ENCODE measurements at places on chromosomes 4 and X. TPM values are rescaled to one million over a fixed set of nuclear protein-coding genes. Genes with fewer than 3 reads are reported as not detected.

GUCY1A1 gene
- 36.2 TPM for total RNA-seq

GRCh38 chr4:125985856-125986255 lies 671.1 kb downstream of the FAT4 start:
- DNase-seq, result no peak

DNA sequence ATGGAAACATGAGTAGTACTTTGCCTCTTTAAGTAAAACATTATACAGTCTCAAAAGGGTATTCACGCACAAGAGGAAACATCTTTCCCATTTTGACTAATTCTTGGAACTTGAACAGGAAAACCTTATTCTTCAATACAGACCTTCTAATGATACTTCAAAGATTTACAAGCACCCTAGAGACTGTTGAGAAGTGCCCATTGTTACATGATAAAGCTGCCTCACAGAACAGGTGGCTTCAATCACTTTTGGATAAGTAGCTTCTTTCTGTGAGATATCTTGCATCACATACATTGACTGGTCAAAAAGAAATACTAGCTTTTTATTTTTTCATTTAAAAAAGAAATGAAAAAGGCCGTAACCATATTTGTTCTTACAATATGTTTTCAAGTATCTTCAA lies 219.4 kb downstream of the EPHA5 start:
- no peak for DNase-seq

DNA sequence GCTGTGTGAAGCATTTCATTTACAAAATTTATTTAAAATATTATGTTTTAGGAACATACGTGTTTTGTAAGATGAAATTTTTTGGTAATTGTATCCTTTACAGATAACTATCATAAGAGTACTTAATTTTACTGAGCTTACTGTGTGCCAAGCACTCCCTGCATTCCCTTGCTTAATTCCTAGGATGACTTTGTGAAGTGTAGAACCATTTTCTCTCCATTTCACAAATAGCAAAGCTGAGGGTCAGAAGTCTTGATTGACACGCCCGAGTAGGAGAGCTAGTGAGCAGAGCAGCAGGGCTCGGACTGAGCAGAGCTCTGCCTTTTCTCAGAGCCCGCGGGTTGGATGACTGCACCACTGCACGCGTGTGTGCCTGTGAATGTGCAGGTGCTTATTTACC lies 30.6 kb downstream of the PIGG start:
- no peak for DNase-seq

IBSP gene
- 0.78 TPM for total RNA-seq

GRCh38 chrX:96447161-96447560 lies 237.5 kb upstream of the DIAPH2 start:
- DNase-seq, result no peak

MGAT4D gene
- total RNA-seq, result not detected

DNA sequence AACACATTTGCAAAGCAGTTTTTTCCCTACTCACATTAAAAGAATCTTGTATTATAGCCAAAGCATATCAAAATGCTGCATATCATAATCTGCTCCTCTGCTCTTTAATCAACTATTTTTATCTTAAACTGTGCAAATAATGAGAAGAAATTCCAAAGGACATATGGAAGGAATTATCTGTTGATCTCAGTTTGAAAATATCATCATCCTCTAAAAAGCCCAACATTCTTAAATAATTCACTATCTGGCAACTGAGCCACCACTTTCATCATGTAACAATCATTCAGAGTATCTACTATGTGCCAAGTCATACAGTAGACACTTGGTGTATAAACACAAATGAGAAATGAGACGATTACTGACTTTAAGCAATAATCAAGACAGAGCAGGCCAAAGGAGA lies 63.0 kb downstream of the PRSS12 start:
- no peak for DNase-seq

- no peak for DNase-seq
Observed at GRCh38 chr4:37732526-37733186, 46.5 kb upstream of the RELL1 start.

GRCh38 chr4:13432453-13432852 lies 51.7 kb downstream of the RAB28 start:
- DNase-seq, result no peak

DNA sequence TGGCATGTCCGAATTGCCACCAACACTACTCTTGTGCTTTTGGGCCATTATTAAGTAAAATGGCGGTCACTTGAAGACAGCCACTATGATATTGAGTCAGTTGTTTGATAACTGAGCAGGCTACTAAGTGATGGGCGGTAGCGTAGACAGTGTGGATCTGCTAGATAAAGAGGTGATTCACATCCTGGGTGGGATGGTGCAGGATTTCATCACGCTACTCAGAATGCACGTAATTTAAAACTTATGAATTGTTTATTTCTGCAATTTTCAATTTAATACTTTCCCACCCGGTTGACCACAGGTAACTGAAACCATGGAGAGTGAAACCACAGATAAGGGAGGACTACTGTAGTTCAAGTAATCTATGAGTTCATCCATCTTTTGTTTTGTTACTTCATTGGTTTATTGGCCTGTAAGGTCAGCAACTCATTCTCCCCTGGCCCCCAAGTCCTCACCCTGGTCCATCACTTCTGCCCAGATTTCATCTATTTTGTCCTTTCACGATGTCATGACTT lies 2.9 kb downstream of the ARAF start:
- DNase-seq, result no peak

IL9R gene
- total RNA-seq, result 0.46 TPM

KLHL34 gene
- not detected for total RNA-seq

All from dorsolateral prefrontal cortex (tissue), 122 donors.